Astrocyte of the hippocampus (primary cell): ENCODE measurements at places on chromosomes 12 and 14.

DNA sequence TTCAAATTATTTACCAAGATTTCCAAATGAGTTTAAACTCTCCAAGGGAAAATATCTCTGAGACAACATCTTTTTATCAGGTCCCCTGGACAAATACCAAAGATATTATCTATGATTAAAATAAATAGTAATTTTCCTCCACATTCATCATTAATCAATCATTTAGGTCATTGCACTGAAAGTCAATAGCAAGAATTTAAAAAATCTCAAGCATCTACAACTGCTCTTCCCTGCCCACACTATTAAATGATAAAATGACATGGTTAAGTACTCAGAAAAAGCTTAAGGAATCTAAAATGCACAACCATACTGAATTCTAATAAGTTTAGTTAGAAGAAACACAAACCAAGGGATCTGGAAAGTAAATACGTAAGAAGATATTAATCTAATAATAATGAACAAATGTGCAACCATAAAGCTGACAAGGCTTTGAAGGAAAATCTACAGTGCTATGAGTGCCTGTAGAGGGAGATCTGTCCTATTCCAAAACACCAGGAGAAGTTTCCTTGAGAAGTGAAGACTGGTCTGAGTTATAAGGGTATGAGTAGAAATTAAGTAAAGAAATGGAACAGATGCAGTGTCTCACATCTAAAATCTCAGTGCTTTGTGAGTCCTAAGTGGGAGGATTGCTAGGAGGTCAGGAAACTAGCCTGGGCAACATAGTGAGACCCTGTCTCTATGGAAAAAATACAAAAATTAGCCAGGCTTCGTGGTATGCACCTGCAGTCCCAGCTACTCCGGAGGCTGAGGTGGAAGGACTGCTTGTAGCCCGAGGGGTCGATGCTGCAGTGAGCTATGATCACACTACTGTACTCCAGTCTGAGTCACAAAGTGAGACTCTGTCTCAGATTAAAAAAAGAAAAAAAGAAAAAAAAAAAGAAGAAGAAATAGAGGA, 19.2 kb downstream of the INTS13 start:
- DNase-seq: no peak

- DNase-seq: no peak
Measured at GRCh38 chr14:104390221-104390931, 189.2 kb upstream of the C14orf180 start.

DNA sequence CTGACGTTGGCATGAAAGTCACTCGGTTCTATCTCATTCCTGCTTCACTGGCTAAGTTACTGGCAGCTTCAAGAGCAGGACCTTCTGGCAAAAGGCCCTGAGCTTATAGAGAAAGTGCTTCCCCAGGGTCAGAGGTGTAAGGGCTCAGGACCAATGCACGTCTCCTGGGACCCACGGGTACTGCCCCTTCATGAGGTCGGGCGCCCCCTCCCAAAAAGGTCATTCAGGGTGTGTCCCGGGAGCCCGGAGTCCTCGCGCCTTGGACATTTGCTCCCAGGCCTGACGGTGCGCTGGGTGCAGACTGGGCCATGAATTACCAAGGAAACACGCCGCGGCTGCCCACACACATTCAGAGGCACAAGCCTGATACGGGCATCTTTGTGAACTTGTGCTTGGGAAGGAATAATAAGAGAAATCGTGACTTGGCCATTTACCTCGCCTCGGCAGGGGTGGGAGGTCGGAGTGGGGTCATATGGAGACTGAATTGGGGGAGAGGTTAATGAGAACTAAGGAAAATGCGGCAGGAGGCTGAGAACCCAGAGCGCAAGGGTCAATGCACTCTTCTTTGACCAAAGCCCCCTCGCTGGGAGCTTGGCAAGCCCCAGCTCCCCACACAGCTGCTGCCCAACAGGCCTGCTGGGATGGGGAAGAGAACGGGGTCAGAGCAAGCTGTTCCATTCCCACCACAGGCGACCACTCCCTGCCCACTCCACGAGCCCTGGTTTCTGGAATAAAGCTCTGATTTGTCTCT, 15.7 kb upstream of the SLC6A12 start:
- DNase-seq: no peak

- peak; percentile 98 for DNase-seq
Measured at GRCh38 chr12:124512667-124513296, 54.6 kb downstream of the NCOR2 start.

- DNase-seq: no peak
Measured at GRCh38 chr12:96824074-96824837, 82.8 kb upstream of the NEDD1 start.

DNA sequence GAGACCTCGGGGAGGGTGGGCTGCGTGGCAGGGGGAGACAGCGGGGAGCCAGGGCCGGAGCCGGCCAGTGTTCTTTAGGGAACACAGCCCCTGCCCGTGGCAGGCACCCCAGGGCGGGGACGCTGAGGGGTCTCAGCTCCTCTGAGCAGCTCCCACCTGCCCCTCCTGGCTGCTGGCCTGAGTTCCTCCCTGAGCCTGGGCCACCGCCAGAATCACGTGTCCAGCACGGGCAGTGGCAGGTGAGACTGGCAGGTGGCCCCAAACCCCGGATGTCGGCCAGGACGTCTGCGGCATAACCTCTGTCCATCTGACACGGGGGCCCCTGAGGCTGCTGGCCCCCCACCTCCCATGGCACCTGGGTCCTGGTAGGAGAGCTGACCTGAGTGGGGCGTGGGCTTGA, 25.1 kb downstream of the NOC4L start:
- no peak for DNase-seq

DNA sequence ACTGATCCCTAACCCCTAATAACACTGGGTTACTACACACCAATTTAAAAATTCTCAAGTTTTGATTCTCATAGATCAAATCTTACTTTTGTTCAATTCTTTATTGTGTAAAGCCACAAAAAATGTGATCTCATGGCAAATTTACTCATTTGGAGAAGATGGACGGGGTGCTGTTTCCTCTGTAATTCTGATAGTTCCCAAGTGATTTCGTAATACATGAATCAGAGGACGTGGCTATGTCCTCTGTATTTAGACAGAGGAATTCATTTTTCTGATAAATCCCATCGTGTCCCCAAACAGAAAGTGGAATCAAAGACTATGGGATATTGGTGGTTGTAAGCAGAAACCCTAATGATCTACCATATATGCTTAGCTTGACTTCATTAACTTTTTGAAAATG, 76.6 kb upstream of the GNG2 start:
- no peak for DNase-seq

GRCh38 chr12:16599081-16599480, 6.9 kb downstream of the LMO3 start:
- no peak for DNase-seq

- peak; percentile 36 for DNase-seq
Measured at GRCh38 chr12:122836027-122836921, 1.0 kb downstream of the HIP1R start.

DNA sequence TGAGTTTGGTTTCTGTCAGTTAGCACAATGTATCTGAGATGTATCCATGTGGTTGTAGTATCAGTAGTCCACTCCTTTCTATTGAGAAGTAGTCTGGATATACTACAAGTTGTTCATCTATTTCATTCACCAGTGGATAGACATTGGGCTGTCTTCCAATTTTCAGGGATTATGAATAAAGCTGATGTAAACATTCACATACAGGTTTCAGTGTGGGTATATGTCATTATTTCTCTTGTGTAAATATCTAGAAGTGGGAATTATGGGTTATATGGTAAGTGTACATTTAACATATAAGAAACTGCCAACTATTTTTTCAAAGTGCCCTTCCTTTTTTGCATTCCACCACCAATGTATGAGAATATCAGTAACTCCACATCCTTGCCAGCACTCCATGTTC, 35.9 kb downstream of the PHLDA1 start:
- no peak for DNase-seq

DNA sequence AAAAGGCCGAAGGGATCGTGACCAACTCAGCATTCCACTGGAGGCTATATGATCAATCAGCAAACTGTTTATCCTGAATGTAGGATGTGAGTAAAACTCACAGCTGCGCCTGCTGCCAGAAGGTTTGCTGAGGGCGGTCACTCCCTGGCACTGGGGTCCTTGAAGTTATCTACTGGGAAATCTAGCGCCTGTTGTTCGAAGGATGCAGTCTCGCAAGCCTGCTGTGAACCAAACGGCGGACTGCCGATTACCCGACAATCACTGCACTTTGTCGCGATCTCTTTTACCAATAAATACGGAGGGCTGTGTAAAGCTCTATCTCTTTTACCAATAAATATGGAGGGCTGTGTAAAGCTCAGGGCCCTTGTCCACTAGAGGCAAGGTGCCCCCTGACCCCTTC, 12.9 kb downstream of the DDX51 start:
- no peak for DNase-seq

DNA sequence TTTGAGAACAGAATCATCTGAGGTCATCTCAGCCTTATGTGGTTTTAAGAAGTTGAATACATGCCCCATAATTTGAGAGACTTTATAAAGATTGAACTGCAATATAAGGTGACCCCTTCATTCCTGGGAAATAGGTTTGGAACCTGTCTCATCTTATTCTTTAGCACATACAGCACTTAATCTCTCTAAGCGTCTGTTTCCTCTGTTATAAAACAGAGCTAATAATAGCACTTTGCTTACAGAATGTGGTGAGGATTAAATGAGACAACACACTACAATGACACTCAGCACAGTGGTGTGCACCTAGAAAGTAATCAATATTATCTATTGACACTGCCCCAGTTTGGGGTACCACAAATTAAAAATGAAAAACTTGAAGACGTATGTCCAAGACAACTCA, 102.1 kb downstream of the DUSP6 start:
- DNase-seq: no peak

DNA sequence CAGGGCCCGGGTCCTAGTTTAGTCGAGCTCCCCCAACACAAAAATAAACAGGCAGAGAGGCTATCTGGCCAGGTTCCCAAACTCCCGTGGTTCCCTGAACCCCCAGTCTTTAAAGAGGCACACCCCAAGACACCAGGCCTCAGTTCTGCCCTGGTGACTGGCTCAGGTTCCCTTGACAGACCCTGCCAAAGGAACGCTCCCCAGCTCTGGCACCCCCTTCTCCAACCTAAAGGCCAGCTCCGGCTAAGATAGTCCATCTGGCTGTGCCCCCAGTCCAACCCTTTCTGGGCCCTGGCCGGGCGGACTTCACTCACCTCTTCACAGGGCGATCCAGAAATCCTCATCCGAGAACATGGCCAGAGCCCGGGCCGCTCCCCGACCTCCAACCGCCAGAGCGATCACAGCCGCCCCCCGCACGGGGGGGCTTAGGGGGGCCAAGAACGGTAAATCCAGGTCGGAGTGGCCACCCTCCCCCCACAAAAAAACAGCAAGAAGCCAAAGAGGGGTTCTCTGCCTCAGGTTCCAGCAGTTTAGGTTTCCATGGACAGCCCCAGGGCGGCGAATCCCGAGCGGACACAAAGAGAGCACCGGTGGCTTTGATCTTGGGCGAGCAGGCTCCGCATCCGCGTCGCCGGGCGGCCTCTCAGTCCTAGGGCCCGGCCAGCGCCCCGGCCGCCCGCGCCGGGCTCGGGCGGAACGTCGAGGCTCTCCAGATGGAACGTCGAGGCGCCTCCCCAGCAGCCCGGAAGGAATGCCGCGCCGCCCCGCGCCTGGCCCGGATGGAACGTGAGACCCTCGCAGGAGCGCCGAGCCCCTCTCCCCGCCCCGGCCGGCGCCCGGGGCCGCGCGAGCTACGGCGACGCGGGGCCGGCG, 1.1 kb downstream of the KMT2D start:
- peak; percentile 62 for DNase-seq

DNA sequence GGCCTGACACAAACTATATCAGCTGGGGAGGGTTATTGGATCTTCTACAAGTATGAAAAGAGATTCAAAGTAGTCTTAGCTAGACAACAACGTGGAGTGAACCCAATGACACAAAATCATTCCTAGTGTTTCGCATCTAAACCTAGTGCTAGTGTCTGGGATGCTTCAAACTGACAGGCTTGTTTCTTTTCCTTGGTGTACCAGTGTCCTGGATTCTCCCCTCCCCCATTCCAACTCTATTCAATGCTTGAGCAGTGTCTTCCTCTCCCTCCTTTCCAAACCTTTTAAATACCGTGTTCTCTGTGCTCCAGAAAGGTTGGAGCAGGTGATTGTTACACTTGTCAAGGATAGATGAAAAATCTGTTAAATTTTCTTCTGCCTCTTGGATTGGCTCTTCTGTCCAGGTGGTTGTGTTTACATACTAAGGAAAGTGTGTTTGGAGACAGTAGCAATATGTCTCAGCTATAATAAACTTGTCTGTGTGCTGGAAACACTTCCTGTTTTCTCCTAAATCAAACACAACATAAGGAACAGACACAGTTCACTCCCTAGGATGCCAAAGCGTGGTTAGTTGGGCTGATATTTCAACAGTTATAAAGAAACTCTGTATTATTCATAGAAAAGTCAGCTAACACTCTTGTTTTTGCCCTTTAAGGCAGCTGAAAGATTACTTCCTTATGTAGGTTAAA, 14.4 kb upstream of the GUCY2C start:
- no peak for DNase-seq

GRCh38 chr14:100407376-100408102, 84.4 kb downstream of the SLC25A47 start:
- DNase-seq: no peak

DNA sequence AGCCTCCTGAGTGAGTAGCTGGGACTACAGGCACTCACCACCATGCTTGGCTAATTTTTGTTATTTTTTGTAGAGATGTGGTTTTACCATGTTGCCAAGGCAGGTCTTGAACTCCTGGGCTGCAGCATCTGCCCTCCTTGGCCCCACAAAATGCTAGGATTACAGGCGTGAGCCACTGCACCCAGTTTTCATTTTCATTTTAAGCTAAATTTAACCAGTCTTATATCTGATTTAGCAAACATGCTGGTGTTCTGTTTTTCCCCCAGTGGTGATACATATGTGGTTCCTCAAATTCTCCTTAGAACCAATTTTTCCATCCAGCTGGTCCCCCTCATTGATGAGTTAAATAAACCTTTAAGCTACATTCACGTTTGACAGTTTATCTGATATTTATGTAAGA, 43.8 kb upstream of the BICD1 start:
- DNase-seq: no peak

DNA sequence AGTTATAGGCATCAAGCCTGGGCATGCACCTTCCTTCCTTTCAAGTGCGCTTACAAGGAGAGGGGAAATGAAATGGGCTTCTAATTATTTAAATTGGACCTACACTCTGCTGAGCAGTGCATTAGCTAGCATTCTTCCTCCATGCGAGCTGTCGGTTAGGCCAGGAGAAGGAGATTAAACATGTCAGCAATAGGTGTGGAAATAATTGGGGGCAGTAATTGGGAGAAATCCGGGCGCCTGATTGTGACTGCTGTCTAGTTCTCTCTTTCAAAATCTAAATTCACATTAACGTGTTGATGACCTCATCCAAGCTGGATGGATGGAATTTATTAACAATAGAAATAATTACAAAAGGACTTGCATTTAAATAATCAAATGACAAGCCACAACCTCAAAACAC, 86.2 kb upstream of the SEL1L start:
- no peak for DNase-seq

DNA sequence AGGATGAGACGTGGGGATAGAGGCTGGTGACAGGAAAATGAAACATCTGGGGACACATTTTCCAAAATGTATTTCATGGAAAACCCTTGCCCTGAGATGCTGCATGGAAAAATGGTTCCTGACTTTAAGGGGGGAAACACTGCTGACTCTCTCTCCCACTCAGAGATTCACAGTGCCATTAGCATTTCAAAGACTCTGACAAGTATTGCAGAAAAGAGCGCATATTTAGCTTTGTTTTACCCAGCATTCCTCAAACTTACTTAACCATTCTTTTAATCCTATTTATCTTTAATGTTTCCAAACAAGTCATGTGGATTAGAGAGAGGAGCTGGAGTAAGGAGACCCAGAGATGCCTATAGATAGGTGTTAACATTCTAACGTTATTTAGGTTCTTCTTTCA, 141.8 kb upstream of the DYRK2 start:
- no peak for DNase-seq
